ENCODE measurements at places on chromosomes 7 and 10.

- DNase-seq, result peak; percentile 59
Measured at GRCh38 chr10:72292223-72292691, 18.5 kb downstream of the DDIT4 start.

- no peak for DNase-seq
Measured at GRCh38 chr10:34696423-34696822, 118.7 kb downstream of the PARD3 start.

GRCh38 chr7:151704960-151705635, 171.8 kb downstream of the PRKAG2 start:
- DNase-seq, result no peak

DNA sequence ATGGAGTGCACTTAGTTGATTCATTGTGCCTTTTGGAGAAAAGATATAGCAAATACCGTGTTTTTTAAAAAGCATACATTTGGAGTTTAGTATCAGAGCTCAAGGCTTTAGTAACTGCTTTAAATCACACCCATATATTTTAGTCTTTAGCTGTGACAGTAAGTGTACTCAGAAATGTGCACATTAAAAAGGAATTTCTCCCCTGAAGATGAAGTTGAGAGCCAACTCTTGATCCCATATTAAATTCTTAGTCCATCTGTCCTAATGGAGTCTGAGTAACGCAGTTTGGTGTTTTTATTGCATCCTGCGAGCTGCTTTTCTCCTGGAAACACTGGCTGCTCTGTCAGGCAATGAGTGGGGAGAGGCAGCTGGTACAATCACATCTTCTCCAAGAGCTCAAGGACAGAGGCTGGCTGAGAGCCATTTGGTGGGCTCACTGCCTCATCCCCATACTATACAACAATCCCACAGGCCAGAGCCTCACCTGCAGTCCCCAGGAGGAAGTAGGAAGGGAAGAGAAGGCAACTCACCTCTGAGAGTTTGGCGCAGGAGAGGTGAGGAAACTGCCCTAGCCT, 473.6 kb upstream of the C7orf33 start:
- no peak for DNase-seq

GRCh38 chr7:17247357-17247756, 51.1 kb upstream of the AHR start:
- no peak for DNase-seq

- DNase-seq, result no peak
Measured at GRCh38 chr10:5461203-5461588, 38.2 kb downstream of the CALML5 start.

DNA sequence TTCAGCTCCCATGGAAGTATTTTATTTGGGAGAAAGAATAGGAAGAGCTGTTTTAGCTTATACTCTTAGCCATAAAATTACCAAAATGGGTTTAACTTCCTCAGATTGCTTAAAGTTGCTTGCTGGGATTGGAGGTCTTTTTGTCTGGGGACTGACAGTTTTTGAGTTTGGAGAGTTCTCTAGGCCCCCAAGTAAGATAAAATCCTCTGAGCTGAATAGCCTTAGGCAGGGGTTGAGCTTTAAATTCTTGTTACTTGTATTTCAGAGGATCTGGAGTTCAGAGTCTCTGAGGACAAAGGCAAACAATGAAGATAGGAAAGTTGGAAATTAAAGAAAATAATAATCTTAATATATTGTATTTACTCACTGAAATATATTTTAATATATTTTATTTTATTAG, 294.4 kb upstream of the DKK1 start:
- no peak for DNase-seq

DNA sequence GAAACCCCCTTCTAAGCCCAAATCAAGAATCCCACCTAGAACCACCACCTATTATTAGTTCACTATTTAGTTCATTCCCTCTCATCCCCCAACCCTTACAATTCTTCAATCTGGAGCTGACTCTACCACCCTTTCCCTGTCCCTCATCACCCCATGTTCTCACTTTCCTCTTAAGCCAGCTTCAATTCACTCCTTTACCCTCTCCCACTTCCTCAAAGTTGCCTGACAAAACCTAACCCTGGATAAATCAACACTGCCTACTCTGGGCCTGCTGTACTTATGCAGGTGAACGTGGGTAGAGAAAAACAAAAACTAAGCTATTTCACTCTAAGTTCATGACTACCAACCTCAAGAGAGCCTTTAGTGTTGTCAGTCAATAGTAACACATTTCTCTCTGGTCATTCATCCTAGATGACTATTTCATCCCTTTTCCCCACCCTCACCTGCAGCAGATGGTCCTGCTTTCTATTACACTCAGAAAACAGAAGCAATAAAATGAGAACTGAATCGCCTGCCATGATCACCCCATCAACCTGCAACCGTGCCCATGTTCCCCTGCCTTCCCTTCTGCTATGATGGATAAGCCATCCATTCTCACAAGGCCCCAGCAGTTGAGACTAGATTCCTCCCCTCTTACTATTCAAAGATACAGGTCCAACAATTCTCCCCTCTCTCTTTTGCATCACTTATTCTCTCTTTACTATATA, 52.6 kb downstream of the ARHGAP21 start:
- no peak for DNase-seq

DNA sequence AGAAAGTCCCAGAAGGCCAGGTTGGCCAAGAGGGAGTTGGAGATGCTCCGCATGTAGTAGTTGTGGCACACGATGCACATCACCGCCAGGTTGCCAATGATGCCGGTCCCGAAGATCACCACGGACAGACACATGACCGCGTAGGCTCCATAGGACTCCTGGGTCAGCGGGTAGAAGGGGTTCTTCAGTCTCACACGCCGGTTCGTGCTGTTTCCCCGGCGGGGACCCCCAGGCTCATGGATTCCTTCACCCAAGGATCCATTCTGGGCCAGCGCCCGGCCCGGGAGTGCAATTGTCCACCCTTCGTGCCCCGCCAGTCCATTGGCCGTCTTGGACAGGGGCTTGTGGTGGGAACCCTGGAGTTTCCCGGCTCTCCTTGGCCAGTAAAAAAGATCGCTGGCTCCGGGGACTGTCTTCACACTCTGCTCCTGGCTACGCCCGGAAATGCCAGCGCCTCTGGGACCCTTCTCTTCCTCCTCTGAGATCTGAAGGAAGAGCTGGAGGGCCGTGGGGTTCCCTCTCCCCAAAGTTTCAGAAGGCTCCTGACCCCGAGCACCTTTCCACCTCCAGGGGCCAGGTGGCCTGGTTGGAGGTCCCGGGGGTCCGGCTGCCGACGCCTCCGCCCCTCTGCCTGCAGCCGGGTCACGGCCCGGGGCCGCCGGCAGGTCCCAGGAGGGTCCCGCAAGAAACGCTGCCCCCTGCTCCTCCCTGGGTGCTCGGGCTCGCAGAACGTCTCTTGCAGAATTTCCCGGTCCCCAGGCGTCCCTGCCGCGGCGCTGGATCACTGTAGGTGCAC, 1.3 kb downstream of the GPR37 start:
- no peak for DNase-seq

DNA sequence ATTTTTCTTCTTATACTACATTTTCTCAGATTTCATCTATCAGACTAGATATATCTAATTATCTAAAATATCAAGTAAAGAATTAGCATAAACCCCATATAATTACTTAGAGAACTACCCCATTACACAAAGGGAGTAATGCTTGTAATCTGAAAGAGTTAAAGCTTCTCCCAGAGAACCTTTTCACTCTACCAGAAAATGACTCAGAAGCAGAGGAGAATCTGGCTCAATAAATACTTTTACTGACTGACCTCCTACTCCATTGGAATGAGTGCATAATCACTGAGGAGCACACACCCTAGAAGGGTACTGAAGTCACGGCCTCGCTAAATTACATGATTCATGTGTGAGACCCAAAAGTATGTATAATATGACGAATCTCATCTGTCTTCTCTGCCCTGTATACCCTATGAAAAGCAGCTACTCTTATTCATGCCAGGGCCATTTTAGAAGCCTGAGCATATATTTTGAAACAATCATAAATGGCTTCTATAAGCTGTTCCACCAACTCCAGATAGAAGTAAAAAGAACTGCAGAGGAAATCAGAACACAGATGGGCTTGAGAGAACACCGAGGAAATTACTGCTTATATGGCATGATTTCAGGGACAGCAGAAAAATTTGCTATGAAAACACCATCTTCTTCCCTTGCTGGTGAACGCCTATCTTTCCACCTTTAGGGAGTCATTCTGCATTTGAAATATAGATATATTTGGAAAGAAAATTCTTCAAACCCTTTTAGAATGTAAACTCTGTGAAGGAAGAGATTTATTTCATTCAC, 32.7 kb downstream of the DNMBP start:
- DNase-seq, result peak; percentile 6

DNA sequence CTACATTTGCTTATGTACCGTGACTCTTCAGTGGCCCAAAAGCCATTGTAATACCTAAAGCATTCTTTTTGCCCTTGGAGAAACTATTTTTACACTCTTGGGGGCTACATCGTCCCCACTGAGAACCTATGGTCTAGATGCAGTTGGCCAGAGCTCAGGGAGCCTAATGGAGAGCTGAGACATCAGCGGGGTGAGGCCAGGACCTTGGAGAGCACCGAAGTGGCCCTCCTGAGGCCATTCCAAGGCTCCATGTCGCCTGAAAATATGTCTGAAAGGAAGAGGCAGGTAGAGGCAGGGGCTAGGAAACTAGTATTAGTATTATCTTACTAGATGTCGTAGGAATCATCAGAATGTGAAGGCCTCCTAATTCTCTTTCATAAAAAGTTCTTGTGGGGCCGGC, 4.9 kb downstream of the PKD2L1 start:
- no peak for DNase-seq

DNA sequence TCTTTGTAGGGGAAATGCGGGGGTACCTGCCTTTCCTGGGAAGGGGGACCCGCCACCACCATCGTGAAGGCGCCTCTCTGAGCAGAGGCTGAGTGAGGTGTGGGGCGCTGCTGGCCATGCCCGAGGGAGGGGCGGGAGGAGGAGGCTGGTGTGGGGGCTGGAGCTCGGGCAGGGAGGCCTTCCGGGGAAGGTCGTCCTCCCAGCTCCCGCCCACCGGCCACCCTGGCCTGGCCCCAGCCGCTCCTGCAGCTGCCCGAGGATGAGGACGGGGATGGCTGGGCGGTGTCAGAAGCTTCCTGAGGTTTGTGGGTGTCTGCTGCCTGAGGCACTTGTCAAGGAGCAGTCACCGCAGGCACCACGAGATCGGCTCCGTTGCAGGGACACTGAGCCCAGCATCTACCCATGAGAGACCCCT, 11.4 kb downstream of the PWWP2B start:
- peak; percentile 58 for DNase-seq

DNA sequence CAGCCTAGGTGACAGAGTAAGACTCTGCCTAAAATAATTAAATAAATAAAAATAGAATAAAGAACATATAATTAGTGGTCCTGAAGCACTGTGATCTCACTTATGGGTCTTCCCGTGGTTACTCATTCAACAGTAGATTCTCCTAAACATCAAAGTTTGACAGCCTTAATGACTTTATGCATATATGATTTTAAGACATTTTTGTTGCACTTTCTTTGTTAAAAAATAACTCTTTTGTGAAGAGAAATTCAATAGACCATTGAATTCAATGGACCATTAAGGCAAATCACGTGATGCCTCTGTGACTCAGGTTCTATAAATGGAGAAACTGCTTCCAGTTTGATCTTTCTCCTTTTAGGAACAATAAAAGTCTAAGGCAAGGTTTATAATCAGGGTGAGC, 59.6 kb downstream of the ATOH7 start:
- no peak for DNase-seq
